ENCODE measurements at places on chromosomes 4 and X. TPM values are rescaled to one million over a fixed set of nuclear protein-coding genes. Genes with fewer than 3 reads are reported as not detected.

DNA sequence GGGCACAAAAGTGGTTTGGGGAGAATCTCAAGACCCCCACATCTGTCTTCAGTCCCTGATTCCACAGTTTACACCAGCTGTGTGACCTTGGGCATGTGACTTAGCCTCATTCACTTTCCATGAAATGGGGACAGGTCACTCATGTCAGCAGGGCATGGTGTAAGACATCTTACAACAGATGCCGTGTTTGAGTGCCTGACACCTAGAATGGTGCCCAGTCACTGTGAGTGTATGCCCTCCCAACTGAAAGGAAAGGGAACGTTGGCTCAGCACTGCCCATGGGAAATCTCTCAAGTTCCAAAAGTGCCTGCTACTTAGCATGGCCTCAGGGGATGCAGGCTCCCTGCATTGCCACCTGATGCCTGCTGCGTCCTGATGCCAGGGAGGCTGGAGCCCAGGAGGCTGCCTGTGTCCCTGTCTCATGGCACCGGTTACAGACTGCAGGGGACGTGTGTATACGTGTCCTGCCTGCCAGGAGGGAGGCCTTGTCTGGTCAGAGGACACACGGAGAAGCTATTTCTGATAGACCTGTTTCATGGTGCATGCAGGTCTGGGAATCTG lies 32.2 kb downstream of the RNF4 start:
- no peak overlapping the region for H3K27ac ChIP-seq
- peaks cover 30% of the 10 kb centered on the region for H3K36me3 ChIP-seq
- no peak for DNase-seq
- H3K27me3 ChIP-seq, result no peaks in the 10 kb centered on the region

DNA sequence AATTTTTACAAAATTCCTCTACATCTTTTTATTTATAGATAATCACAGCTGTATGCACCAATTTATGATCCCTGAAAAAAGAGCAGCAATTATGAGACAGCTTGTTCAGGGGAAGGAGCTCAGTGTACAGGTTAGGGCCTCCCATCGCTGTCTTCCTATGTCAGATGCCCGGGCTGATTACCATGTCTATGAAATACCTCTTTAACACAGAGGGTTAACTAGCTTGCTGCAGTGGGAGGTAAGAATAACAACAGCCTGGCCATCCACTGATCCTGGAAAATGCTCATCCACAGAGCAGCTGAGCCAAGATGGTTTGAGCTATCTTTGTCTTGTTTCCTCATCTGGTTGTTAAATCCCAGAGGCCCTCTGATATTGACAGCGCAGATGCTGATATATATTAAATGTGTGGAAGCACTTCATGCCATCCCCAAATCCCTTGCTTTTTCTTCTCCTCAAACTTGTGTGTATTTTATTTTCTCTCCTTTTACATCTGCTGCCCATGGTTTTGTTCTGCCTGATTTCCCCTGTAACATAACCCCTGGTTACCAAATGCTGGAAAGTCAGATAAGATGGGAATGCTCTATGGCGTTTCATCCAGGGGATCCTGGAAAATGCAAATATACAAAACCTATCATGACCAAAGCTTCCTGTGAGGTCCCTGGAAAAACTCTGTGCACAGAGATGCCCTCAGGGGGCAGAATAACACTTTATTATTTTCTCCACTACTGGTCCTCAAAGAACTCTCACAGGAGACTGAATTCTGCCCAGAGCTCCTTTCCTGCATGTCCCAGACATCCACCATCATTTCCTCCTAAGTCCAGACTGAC lies 85.8 kb upstream of the PUDP start:
- H3K27ac ChIP-seq, result no peak overlapping the region
- no peaks in the 10 kb centered on the region for H3K27me3 ChIP-seq
- H3K36me3 ChIP-seq, result no peaks in the 10 kb centered on the region
- no peak overlapping the region for H3K4me3 ChIP-seq
- no peaks in the 10 kb centered on the region for H3K4me1 ChIP-seq

DNA sequence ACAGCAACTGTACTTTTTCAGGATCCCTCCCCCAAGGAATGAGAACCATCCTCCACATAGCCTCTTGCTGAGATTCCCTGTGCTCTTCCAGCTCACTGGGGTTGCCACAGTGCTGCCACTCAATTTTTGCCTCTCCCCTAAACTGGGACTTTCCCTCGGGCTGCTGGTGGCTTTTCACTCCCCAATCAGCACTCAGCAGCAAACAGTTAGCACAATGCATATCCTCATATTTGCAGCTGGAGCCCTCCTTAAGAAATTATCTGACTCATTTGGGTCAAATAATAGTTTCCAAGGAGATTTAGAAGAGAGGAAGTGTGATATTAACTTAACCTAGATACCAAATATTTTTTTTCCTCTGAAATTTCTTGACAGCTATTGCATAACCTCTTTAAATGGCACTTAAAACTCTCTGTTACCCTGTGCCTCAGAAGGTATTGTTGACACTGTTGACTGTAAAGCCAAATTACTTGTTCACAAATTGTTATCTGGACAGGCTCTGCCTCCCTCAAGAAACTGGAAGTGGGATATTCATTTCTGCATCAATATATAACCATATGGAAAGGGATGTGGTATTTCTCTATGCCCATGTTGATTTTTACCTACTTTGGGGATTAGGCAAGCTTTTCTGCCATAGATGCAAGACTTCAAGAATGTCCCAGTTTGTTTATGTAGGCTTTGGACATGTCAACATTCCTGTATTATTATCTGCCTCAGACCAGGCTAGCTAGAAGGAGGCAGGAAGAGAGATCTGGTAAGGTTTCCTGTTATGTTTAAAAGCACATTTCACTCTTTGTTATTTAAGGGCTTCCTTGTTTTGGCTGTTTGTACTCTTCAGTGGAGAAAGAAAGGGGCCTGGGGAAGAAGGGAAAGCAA lies 58.0 kb downstream of the SEPTIN11 start:
- H3K4me1 ChIP-seq, result peaks cover 66% of the 10 kb centered on the region
- no peaks in the 10 kb centered on the region for H3K27me3 ChIP-seq
- H3K36me3 ChIP-seq, result peaks cover 53% of the 10 kb centered on the region
- H3K27ac ChIP-seq, result peak overlapping the region; percentile 61
- peak; percentile 37 for DNase-seq

DNA sequence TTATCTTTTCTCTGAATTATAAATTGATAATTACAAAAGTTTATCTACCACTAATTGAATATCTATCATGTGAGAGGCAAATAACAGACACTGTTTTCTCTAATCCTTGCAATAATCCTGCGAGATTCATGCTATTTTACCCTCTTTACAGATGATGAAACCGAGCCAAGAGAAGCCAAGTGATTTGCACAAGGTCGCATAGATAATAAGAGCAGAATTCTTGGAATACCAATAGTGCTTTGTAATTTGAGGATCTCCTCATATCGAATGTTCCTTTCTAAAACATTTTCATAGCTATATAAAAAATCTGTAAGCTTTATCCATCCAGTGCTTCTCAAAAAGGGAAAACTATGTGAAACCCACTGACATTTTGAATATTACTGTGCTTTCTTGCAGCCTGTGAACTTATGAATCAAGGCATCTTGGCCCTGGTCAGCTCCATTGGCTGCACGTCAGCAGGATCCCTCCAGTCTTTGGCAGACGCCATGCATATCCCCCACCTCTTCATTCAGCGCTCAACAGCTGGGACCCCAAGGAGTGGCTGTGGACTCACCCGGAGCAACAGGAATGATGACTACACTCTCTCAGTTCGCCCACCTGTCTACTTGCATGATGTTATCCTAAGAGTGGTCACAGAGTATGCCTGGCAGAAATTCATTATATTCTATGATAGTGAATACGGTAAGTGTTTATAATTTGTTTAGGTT lies 743.8 kb upstream of the ATOH1 start:
- H3K4me3 ChIP-seq, result no peak overlapping the region
- H3K4me1 ChIP-seq, result no peaks in the 10 kb centered on the region
- no peaks in the 10 kb centered on the region for H3K36me3 ChIP-seq
- no peaks in the 10 kb centered on the region for H3K27me3 ChIP-seq

DNA sequence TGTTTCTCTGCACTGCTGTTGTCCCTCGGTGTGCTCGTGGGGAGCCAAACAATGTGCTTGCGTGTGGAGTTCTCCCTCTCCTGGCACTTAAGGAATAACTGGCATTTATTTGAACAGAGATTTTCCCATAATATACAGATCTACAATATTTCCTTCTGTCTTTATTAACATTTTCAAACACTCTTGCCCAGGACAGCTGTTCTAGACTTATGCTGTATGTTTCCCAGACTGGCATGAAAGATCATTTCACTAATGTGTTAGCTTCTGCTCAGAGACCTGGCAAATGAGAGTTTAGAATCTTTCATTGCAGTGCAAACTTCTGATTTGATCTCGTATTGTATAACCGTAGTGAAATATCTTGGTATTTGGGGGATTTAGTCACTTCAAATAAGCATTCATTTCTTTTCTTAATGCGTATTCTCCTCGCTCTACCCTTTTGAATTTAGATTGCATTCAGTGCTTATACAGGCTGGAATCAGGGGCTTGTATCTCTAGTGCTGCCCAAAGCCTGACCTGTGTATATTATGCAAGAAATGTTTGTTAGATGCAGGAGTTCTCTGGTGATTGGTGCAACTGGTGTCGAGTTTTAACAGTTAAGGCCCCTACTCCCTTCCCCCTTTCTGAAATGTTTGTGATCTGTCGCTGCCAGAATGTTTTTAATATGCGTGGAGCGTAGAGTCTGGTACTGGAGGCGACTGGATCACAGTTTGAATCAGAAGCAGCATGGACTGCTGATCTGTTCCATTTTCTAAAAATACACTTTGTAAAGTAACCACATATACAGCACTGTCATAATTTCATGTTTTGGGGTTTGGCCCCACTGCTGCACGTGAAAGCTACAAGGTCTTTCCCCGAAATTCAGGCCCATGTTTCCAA lies 326.3 kb downstream of the ARHGAP10 start:
- peak overlapping the region; percentile 21 for H3K27ac ChIP-seq
- H3K4me1 ChIP-seq, result peaks cover 78% of the 10 kb centered on the region
- no peaks in the 10 kb centered on the region for H3K27me3 ChIP-seq
- H3K36me3 ChIP-seq, result peaks cover 17% of the 10 kb centered on the region
- H3K4me3 ChIP-seq, result no peak overlapping the region

DNA sequence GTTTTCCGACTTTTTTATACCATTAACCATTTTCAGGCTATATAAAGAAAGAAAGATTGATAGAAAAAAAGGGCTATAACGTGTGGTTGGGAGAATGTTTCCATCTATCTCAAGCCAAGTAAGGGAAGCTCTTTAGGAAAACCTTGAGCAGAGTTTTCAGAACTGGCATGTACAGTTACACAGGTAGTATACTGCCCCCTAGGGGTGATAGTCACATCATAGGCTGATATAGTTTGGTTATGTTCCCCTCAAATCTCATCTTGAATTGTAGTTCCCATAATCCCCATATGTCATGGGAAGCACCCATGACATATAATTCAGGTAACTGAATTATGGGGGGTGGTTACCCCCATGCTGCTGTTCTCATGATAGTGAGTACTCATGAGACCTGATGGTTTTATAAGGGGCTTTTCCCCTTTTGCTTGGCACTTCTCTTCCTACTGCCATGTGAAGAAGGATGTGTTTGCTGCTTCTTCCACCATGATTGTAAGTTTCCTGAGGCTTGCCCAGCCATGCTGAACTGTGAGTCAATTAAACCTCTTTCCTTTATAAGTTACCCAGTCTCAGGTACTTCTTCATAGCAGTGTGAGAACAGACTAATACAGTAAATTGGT lies 186.8 kb downstream of the TMA16 start:
- H3K36me3 ChIP-seq, result no peaks in the 10 kb centered on the region
- no peak overlapping the region for H3K4me3 ChIP-seq
- DNase-seq, result peak; percentile 3
- no peaks in the 10 kb centered on the region for H3K27me3 ChIP-seq

DNA sequence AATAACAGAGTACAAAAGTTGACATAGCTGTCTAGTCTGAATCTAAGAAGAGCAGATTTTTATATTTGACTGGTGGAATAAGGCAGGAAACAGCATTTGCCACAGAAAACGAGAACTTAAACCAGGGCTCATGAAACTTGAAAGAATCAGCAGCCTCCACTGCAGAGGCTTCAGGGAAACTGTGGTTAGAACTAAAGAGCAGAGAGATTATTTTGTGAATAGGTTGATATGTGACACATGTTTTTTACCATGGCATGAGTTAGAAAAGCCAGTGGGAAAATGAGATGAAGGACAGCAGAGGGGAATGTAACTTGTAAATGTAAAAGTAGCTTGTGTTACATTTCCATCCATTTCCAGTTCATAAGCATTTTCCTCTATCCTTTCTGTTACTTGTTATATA lies 63.7 kb upstream of the CAMK2D start:
- H3K27ac ChIP-seq, result peak overlapping the region; percentile 79
- no peak overlapping the region for H3K4me3 ChIP-seq
- peaks cover 61% of the 10 kb centered on the region for H3K4me1 ChIP-seq
- H3K36me3 ChIP-seq, result peaks cover 7% of the 10 kb centered on the region
- peak; percentile 24 for DNase-seq

DNA sequence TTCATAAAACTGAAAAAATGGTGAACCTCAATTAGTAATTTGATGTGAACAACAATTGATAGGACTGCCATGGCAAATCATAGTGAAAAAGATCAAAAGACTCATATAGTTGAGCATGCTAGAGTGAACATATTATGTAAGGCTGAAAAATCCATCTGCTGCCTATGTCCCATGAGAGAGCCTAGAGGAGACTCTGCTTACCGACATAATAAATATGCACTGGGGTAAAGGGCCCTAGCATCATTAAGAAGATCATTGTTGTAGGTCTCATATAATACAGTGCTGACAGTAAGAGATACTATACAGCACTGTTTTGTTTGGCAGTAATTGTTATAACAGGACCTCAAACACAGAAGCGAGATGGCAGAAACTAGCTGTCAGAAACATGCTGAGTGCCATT lies 229.0 kb downstream of the PABPC4L start:
- H3K27me3 ChIP-seq, result no peaks in the 10 kb centered on the region
- no peaks in the 10 kb centered on the region for H3K4me1 ChIP-seq
- H3K27ac ChIP-seq, result no peak overlapping the region
- no peaks in the 10 kb centered on the region for H3K36me3 ChIP-seq

- H3K27ac ChIP-seq, result no peak overlapping the region
- peak; percentile 1 for DNase-seq
- no peaks in the 10 kb centered on the region for H3K36me3 ChIP-seq
- no peak overlapping the region for H3K4me3 ChIP-seq
- H3K4me1 ChIP-seq, result no peaks in the 10 kb centered on the region
Measured at GRCh38 chr4:22897520-22898108, 204.9 kb downstream of the GBA3 start.

RGN gene
- total RNA-seq, result not detected

TIMM8A gene
- total RNA-seq, result 36.0 TPM

NHSL2 gene
- total RNA-seq, result 0.31 TPM

UGT8 gene
- 0.30 TPM for total RNA-seq

CT55 gene
- not detected for total RNA-seq

NAAA gene
- 36.5 TPM for total RNA-seq

DCAF16 gene
- total RNA-seq, result 39.8 TPM

CXCL11 gene
- 0.30 TPM for total RNA-seq

TMEM271 gene
- not detected for total RNA-seq

GAGE12F gene
- not detected for total RNA-seq

All from activated naive CD8-positive, alpha-beta T cell treated with anti-CD3 and anti-CD28 coated beads for 36 hours (primary cell).